Mammary microvascular endothelial cell (primary cell): ENCODE measurements at places on chromosomes 6 and 20. TPM values are rescaled to one million over a fixed set of nuclear protein-coding genes. Genes with fewer than 3 reads are reported as not detected.

Gene GJA10
- total RNA-seq, result not detected in 2 replicates

Gene C20orf144
- 0.05 TPM in 1 of 2 replicates, not detected in the other for total RNA-seq

Gene HLA-DMB
- 1.2 and 1.3 TPM in 2 replicates for total RNA-seq

Gene RAMACL
- total RNA-seq, result 0.20 TPM in 2 replicates

Gene SCUBE3
- total RNA-seq, result 0.13 and 0.15 TPM in 2 replicates
